NCI-H1436 treated with DMSO at 0.1 percent for 48 hours (cell line): ENCODE measurements at places on chromosomes 1 and 21.

- no peak for DNase-seq
Observed at GRCh38 chr21:36477559-36477958, 2.4 kb downstream of the CLDN14 start.

- no peak for DNase-seq
Observed at GRCh38 chr1:67165468-67166041, 699 bp upstream of the IL23R start.

DNA sequence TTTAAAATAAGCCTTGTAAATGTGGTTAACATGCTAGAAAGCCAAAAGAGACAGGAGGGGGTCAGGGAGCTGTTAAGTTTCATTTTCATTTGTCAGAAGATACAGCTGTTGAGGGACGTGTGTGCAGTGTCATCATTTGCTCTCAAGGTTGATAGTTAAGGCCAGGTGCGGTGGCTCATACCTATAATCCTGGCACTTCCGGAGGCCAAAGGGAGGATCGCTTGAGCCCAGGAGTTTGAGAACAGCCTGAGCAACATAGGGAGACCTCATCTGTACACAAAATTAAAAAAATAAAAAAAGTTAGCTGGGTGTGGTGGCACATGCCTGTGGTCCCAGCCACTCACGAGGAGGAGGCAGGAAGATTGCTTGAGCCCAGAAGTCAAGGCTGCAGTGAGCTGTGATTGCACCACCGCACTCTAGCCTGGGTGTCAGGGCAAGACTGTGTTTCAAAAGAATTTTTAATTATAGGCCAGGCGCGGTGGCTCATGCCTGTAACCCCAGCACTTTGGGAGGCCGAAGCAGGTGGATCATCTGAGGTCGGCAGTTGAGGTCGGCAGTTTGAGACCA is 22.7 kb downstream of the ZBTB8OS start:
- no peak for DNase-seq

GRCh38 chr1:119768778-119769177 is at the start of gene HMGCS2:
HMGCS2 (minus strand) TSS chr1:119768905; CDS start chr1:119768844, 61 bp downstream.
- DNase-seq, result no peak

- no peak for DNase-seq
Observed at GRCh38 chr1:117897551-117897950, 31.9 kb downstream of the GDAP2 start.

DNA sequence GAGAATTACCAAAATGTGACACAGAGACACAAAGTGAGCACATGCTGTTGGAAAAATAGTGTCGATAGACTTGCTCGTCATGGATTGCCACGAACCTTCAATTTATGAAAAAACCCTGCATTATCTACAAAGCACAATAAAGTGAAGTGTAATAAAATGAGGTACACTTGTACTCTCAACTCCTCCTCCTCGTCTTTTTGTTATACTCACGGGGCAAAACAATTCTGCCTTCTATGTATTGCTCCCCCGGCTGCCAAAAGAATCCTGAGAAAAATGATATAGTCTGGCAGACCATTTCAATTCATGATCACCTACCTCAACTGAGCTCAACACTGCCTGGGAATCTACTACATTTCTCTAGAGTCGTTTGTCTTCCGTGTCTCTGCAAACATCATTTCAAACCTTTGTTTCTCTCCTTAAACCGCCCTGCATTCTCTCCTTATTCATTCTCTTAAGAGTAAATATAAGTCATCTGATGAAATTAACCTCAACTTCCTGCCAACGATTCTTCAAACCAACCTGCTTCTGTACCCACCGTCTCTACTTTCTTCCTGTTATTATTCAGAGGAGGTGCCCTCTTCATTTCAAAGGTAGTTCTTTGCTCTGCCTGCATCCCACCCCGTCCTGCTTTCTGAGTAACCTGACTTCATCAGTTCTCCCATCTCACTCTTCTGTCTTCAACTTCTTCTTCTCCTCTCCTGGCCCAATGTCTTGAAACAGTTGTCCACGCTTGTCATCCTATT is 12.9 kb upstream of the IL19 start:
- no peak for DNase-seq

GRCh38 chr1:226887006-226887405 is 16.6 kb downstream of the PSEN2 start:
- DNase-seq, result no peak

DNA sequence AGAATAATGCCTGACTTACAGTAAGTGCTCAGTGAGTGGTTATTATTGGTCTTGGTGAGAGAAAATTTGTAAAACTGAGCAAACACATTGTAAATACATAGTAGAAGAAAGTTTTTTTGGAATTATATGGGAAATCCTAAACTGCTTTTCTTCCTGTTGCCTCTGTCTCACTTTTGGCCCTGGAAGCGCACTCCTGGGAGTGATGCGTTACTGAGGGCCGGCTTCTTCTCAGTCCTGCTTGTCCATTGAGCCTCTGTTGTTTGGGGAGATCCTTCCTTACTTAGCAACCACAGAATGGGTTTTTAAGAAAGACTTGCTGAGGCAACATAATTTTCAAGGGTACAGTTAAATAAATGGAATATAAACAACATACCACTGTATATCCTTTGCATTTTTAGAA is 166.0 kb downstream of the EDEM3 start:
- DNase-seq, result no peak

GRCh38 chr21:15480160-15480559 is 249.6 kb upstream of the USP25 start:
- DNase-seq, result no peak

- DNase-seq, result no peak
Observed at GRCh38 chr1:156766298-156767100, 836 bp upstream of the PRCC start.

GRCh38 chr1:17831597-17831996 is 76.5 kb downstream of the ACTL8 start:
- DNase-seq, result no peak

DNA sequence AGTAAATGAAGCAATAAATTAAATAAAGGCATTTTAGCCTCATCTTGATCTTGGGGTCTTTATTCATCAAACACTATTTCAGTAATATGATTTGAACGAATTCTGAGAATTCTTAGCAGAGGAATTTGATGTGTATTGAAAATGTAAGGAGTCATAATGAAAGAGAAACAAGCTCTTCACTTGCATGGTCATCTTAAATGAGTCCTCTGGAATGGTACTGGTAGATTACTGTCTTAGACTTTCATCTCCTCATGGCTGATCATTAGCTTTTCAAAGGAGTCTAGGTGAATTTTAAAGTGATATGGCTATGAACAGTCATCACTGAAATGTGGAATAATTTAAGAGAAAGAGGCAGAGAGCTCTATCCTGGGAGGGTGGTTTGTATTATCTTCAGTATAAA is 30.0 kb downstream of the PRRC2C start:
- DNase-seq, result no peak

GRCh38 chr21:25955646-25956045 is 214.9 kb downstream of the APP start:
- DNase-seq, result no peak

DNA sequence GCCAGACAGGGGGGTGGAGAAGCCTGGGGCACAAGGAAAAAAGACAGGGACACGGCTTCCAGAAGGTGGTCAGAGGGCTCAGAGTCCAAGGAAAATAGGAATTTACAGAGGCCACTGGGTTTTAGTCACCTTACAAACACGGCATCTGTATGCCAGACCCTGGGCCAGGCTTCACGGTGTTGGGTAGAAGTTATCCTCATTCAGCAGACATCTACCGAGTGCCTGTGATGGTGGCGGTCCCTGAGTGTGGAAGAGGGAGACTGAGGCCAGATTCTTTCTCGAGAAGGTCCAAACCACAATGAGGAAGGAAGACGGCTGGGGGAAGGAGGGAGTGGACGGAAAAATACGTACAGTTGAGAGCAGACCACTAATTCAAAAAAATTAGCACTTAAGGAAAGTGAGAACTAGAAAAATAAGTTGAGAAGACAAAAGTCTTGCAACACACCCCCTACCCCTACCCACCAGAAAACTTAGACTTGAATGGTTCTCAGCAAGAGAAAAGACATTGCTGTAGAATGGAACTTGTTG is 864 bp upstream of the BTG2 start:
- no peak for DNase-seq

- DNase-seq, result no peak
Observed at GRCh38 chr1:221940631-221941030, 198.7 kb upstream of the DUSP10 start.

DNA sequence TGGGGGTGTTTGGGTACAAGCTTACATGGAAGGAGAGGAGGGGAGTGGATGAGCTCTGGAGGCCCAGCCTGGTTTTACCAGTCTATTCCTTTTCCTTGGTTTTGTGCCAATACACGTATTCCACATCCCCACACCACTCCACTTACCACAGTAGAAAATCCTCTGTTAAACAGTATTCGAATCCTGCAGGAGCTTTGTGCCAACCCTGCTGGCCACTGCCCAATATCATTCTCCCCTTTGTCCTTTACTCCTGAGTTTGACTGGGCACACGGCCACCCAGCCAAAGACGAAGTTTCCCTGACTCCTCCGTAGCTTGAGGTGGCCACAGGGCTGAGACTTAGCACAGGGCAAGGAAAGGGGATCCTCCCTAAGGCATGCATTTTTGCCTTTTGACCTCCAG is 61.6 kb downstream of the TMCO4 start:
- DNase-seq, result no peak

GRCh38 chr1:32014199-32014947 is 705 bp downstream of the KHDRBS1 start:
- no peak for DNase-seq

GRCh38 chr1:213983493-213984386 is 4.0 kb upstream of the PROX1 start:
- no peak for DNase-seq

- DNase-seq, result no peak
Observed at GRCh38 chr21:19547951-19548840, 1144.6 kb upstream of the TMPRSS15 start.

GRCh38 chr21:17441370-17441769 is 71.5 kb upstream of the CXADR start:
- no peak for DNase-seq

DNA sequence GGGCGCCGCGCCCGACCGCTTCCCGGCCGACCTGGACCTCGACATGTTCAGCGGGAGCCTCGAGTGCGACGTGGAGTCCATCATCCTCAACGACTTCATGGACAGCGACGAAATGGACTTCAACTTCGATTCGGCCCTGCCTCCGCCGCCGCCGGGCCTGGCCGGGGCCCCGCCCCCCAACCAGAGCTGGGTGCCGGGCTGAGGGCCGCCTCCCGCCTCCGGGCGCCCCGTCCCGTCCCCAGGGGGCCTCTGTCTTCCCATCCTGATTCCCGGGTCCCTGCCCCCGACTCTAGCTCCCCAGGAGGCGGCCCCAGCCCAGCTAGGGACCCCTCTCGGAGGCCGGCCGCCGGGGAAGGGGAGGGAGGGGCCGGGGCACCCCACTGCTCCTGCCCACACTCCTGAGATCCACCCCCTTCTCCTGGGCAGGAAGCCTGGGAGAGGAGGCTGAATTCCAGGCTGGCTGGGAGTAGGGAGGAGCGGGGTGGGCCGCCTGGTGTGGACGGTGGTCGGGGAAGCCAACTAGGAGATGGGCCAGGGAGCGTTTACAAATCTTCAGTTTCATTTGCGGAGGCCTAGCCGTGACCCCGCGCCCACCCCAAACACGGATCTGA is 21.4 kb downstream of the FOXO6 start:
- no peak for DNase-seq

DNA sequence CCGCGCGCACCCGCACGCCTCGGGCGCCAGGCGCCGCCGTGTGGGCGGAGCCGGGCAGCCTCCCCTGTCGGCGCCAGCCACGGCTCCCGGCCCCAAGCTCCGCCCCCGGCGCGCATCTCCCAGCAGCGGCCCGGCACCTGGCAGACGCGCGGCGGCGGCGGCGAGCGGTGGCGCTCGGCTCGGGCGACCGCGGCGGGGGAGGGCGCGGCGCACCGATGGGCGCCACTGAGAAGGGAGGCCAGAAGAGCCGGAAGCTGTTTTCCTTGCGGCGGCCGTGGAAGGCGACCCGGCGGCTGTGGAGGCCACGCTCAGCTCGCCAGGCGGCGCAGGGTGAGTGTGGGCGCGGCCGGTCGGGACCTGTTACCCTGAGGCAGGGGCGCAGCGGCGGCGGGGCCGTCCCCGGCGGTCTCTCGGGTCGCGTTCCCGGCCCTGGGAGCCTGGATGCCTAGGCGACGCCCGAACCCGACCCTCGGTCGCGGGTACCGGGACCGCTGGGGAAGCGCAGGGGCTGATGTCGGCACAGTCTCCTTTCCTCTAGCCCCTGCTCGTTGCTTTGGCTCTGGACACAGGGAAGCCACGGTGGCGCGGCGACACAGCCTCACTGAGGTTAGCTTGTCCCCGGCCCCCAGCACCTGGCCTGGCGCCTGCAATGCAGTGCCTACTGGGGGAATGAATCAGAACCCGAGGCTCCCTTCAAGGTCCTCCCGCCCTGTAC is 54.9 kb upstream of the DNAJC6 start:
- DNase-seq, result no peak

GRCh38 chr1:26949266-26949925 is 10.9 kb downstream of the KDF1 start:
- DNase-seq, result no peak

- no peak for DNase-seq
Observed at GRCh38 chr1:17423781-17424245, 15.7 kb downstream of the RCC2 start.

- no peak for DNase-seq
Observed at GRCh38 chr1:172719694-172720138, 60.8 kb downstream of the FASLG start.

DNA sequence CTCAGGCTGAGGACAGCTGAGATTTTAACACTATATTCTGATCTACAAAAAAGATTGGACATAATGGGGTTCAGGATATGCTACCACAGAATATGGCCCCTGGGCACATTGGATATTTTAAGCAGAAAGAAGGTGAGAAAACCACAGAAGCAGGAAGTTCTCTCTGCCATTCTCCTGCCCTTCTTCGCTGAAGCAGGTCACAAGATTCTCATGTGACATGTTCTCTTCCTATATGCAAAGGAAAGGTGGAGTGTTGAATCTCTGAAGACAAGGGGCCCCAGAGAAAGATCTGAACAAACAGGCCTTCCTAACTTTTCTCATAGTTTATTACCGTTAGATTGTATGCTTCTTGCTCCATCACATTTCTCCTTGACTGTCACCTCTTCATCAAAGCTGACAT is 285.7 kb downstream of the S1PR1 start:
- no peak for DNase-seq
